ENCODE measurements at places on chromosomes 12 and 14. TPM values are rescaled to one million over a fixed set of nuclear protein-coding genes. Genes with fewer than 3 reads are reported as not detected.

GARIN6 gene
- not detected for total RNA-seq

WASHC4 gene
- total RNA-seq: 54.4 TPM

OASL gene
- 1.1 TPM for total RNA-seq

KRT8 gene
- 815 TPM for total RNA-seq

GPD1 gene
- 1.7 TPM for total RNA-seq

CAMKK2 gene
- 38.8 TPM for total RNA-seq

RFLNA gene
- total RNA-seq: 1.1 TPM

CCDC177 gene
- total RNA-seq: not detected

CCNT1 gene
- 44.3 TPM for total RNA-seq

DNA sequence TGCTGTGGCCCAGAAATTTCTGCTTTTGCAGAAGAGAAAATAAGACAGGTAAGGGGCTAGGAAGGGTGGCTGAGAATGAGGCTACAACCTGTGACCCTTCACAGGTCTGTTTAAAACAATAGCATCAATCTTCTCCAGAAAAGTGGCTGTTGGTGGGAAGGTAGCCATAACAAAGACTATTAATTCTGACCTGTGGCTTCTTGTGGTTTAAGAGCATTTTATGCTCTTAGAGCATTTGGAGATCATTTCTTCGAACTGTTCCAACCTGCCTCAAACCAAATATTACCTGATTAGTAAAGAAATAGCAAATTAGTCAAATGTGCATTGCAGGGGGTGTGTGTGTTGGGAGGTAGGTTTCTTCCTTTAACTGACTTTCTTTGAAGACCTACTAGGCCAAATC is 15.2 kb upstream of the TCP11L2 start:
- no peak for DNase-seq

- DNase-seq: no peak
These were observed 290.5 kb downstream of the NUAK1 start for GRCh38 chr12:105848286-105848685.

GRCh38 chr12:132491138-132491663 is 1.2 kb downstream of the FBRSL1 start:
- no peak for DNase-seq

GRCh38 chr14:50366115-50366514 is 30.6 kb downstream of the CDKL1 start:
- DNase-seq: peak; percentile 34

- DNase-seq: no peak
These were observed 227.7 kb downstream of the FSCB start for GRCh38 chr14:44279357-44279756.

GRCh38 chr12:114274131-114274530 is 131.8 kb downstream of the TBX5 start:
- DNase-seq: no peak

GRCh38 chr14:88030079-88030478 is 25.1 kb downstream of the GPR65 start:
- DNase-seq: no peak

- DNase-seq: no peak
These were observed 1123.7 kb upstream of the ATXN7L3B start for GRCh38 chr12:73413974-73414373.

- DNase-seq: no peak
These were observed 204.4 kb downstream of the TMX1 start for GRCh38 chr14:51444353-51445000.

DNA sequence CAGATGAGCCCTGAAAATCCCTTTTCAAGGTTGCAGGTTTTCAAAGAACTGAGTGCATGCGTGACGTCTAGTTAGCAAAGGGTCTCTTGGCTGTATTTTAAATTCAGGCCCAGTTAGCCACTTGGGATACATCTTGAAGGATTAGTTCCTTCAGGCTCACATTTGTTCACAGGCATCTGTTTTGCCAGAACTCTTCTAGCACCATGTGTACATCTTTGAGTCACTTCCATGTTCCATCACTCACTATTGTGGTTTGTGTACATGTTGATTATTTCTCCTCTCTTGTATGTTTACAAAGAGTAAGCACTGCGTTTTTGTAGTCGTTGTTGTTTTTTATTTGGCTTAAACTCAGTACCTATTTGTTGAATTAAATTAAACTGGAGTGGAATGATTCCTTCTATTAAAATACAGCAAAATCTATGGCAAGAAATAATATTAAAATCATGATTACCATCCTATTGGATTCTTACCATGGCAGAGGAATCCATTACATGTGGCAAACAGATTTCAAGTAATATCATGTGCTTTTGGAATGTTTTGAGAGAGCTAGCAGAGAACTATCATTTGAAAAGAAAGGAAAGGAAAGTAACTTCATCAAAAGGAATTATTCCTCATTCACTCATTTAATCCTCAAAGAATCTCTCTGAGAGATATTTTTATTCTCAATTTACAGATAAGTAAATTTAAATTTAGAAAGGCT is 438.9 kb upstream of the FAR2 start:
- no peak for DNase-seq

GRCh38 chr14:77153802-77154201 is 12.2 kb upstream of the ZDHHC22 start:
- no peak for DNase-seq

DNA sequence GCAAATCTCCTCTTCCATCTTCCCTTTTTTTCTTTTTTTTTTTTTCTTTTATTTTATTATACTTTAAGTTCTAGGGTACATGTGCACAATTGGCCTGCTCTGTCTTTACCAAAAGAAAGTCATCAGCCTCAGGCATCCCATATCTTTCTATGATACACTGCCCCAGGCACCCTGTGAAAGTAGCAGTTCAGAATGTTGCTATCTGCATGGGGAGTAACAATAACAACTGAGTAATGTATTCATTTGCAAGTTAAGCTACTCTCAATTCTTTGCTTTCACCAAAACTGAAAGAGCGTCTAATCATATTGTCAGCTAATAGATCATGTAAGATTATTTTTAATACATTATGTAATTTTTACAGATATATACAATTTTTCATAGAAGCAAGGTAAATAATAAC is 13.5 kb upstream of the GCH1 start:
- DNase-seq: no peak

DNA sequence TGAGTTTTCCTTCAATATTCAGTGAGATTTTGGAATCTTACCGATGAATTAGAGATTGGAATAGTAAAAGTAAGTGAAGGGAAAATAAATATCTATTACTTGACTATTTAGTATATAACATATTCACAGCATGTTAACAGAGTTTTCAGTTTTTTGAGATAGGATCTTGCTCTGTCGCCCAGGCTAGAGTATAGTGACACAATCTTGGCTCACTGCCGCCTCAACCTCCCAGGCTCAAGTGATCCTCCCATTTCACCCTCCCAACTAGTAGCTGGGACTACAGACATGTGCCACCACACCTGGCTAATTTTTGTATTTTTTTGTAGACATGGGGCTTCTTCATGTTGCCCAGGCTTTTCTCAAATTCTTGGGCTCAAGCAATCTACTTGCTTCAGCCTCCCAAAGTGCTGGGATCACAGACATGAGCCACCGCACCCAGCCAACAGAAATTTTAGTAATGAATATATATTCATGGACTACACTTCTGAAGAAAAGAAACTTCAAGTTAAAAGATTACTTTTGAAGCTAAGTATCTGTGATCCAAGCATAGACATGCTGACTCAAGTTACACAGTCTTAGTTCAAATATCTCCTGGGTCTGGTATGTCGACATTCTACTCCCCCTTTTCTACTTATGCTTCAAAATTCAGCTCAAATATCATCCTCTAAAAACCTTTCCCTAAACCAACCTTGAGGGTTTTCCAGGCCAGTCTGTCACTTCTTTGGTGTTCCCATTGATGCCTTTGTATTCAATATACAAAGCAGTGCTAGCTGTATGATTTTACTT is 13.8 kb downstream of the UBE2N start:
- DNase-seq: no peak

GRCh38 chr14:101018561-101019290 is 115.2 kb upstream of the RTL1 start:
- peak; percentile 36 for DNase-seq

- DNase-seq: no peak
These were observed 33.5 kb downstream of the TSHR start for GRCh38 chr14:80988735-80989429.

- no peak for DNase-seq
These were observed 928.7 kb downstream of the LRFN5 start for GRCh38 chr14:42535397-42535796.

- DNase-seq: no peak
These were observed 10.9 kb upstream of the KRT77 start for GRCh38 chr12:52713960-52714886.

DNA sequence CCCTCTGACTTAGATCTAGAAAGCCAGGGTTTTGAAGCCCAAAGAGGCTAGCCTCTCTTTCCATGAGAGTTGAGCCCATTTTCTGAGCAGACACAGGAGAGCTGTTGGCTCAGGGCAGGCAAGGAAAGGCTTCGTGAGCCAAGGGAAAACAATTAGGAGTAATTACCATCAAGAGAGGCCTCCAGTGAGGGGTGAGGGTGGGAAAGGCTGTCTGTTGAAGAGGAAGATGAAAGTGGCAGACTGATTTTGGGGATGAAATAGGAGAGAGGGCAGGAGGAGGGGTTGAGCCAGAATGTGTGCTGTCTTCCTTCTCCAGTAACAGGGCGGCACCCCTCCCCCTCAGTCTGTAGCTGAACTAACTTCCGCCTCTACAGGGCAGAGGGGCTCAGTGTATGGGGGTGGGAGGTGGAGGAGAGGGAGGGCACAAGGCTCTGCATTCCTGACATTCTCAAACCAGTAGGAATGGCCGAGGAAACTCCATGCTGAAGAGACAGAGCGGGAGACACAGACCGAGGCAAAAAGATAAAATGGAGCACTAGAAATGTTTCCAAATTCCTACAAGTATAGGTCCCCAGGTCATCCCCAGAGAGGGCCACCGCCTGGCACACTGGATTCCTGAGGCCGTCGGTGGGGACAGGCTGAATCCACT is 33.1 kb upstream of the COL2A1 start:
- DNase-seq: no peak

- no peak for DNase-seq
These were observed 31.5 kb upstream of the BHLHE41 start for GRCh38 chr12:26156201-26156871.

DNA sequence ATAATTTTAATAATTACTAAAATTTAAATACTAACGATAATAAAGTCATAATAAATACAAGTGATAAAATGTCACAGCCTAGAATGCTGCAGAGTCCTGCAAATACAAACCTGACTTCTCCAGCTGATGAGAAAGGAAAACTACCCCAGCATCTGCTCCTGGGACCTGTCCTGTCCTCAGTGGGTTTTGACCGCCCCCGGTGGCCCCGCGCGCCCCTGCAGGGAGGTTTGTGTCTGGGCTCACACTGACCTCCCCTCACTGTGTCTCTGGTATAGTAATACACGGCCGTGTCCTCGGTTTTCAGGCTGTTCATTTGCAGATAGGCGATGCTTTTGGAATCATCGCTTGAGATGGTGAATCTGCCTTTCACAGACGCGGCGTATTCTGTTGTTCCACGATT is 1139.4 kb downstream of the TMEM121 start:
- DNase-seq: no peak
